Activated T-cell treated with anti-CD3 and anti-CD28 coated beads for 1 hour (primary cell): ENCODE measurements at places on chromosomes 1 and 21.
A peak's percentile ranks its signal among the peaks of the same experiment; 100 is the strongest.

DNA sequence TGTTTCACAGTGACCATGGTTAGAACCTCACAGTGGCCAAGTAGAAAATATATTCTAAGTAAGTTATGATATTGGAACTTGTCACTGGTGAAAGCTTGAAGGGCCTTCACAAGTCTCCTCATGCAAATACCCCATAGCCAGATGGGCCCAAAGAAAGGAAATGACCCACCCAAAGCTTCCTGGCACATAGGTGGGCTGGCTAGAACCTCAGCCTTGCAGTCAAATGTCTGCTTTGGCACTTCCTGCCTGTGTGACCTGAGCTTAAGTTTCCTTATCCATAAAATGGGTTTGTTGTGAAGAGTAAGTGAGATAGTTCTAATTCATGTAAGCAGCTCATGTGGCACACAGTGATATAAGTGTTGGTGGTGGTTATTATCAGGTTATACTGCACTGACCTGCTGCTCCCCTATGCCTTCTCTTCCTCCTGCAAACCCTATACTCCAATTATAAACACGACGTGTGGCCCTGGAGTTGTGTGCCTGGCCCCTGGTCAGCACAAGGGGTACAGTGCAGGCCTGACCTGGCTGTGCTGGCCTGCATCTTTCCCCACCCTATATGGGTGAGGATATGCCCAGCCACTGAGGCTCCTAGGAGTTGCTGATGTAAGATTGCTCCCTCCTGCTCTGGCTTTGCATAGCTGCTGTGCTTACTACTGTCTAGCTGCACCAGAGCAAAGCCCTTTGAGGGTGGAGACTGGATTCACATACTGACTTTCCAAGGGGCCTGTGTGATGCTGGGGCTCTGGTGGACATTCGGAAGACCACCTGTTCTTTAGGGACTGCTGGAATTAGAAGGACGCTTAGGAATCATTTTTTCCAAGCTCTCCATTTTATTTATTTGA is 4.7 kb upstream of the SLFNL1 start:
- no peak for DNase-seq

DNA sequence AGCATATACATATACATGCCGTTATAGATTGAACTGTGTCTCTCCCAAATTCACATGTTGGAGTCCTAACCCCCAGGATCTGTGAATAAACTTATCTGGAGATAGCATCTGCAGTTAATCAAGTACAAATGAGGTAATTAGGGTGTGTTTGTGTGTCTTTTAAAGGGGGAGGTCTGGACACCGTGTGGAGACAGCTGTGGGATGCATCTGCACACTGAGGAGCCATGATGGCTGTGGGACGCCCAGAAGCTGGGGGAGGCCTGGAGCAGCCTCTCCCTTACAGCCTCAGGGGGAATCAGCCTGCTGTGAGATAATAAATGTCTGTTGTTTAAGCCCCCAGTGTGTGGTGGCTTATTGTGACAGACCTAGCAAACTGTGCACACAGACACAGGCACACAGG is 51.8 kb upstream of the COL18A1 start:
- no peak for DNase-seq

DNA sequence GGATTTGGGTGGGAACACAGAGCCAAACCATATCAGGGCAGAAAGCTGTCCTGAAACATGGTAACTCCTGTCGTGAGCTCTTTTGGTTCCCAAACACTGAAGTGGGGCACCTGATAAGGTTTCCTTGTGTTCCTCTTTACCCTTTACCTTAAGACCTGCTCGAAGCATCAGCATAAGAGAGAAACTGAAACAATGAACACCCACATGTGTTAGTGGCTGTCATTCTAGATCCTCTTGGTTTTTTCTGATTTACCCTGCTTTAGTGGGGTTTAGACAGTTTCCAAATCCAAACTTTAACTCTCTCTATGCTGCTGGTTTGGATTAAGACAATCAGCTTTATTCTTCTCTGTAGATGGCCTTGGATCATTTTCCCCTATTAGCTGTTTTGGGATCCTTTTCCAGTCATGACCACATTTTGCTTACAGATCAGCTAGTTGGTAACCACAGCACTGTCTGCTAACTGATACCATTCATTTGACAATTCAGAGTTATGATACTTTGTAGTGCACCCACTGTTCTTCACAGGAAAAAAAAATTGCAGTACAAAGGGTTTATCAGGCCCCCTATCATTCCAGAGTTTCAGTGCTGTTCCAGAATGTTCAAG is 975 bp upstream of the MNDA start:
- no peak for DNase-seq

DNA sequence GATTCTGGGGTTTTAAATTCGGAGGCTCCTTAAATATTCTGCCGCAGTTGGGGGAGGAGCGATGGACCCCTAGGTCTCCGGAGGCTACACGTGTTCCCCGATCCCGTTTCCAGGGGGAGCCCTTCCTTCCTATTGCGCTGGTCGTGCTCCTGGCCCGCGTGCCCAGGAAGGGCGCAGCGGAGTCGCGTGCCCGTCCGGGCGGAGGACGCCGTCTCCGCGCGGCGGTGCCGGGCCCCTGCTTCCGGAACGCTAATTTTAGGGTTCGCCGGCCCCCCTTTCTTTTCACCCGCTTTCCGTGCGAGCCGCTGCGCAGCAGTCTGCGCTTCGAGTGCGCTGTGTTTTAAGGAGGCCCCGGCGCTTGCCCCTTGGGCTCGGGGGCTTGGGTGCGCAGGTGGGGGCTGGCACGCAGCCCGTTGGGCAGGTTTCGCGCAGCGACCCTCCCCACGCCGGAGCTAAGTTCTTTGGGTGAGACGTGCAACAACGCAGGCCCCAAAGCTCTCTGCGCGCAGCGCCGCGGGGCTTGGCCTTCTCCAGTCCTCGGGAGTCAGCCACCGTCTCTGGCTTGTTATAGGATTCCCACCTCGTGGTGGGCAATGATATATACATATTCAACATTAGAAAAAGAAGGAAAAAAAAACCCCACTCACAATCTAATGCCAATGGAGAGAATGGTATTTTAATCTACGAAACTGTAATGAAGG is 43.5 kb upstream of the DNAJC6 start:
- DNase-seq, result no peak

DNA sequence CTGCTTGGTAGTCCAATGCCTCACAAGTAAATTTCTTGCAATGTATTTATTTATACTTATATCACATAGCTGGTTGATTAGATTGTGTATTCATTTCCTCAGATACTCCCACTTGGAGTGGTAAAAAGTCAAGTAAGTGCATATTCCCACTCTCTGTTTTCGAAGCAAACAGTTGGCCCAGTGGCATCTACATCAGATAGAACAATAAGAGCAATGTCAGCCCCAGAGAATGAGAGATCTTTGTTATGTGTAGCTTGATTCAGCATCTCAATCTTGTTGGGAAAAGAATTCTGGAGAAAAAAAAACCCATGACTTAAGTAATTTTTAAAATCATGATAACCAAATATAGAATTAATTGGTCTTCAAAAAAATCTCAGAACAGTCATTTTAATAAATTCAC is 25.5 kb downstream of the RGL1 start:
- DNase-seq, result no peak

- no peak for DNase-seq
Measured at GRCh38 chr1:240797050-240797449, 185.1 kb upstream of the GREM2 start.

GRCh38 chr1:114490274-114490693 is 20.7 kb downstream of the TRIM33 start:
- no peak for DNase-seq

DNA sequence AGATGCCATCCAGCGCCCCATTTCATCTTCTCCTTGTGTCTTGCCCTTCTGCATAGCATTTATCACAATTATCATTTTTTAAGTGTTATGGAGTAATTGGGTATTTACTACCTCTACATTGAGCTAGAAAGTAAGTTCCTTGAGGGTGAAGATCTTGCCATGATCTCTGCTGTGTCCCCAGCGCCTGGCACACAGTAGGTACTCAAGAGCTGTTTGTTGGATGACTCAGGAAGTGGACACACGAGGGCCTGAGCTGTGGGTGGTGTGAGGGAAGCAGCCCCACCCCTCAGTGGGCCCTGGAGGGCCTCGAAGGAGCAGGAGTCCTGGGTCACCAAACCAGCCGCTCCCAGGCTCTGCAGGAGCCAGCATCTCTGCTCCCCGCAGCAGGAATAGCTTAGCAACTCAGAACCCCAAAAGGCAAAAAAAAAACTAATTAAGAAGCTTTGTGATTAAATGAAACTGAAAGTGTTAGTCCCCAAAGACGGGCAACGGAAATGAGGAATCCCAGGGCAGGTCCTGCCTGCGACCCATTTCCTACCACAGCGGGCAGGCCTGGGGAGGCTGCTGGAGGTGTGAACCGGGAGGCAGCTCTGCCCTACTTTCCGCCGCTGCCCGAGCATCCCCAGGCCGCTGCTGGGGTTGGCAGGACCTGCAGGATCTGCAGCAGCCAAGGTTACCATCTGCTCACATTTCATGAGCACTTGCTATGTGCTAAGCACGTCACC is 87.7 kb downstream of the LACTBL1 start:
- DNase-seq, result no peak

- no peak for DNase-seq
Measured at GRCh38 chr1:11860587-11860986, 1.8 kb upstream of the NPPB start.

DNA sequence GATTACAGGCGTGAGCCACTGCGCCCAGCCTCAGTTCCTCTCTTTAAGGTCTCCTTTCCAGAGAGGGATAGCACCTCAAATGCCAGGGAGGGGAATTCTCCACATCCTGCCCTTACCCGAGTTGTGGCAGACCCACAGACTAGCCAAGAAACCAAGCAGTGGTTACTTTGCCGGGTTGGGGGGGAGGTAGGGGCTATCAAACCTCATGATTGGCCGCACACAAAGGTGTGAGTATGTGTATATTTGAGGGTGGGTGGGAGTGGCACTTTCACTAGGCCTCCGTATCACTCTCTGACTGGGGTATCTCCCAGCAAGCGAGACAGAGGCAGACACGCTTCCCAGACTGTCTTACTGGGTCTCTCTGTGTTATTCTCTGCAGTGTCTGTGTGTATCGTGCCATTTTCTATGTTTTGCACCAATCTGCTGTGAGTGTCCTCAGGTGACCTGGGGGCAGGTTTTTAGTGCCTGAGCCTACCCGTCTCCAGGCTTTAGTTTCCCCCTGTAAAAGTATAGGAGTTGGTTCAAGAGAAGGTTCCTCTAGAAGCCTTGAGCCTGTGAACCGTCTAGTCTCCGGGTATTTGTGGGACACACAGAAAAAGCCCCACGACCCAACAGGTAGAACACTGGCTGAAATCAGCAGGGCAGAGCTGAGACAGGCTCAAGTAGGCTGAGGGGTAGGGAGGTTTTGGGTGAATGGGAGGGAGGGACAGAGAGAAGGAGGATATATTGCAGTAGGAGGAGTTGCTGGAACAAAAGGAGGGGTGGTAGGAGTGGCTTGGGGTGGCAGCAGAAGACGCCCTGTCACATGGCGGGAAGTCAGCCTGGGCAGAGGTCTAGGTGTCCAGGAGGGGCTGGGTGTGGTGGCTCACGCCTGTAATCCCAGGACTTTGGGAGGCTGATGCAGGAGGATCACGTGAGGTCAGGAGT is 10.3 kb downstream of the LMNA start:
- no peak for DNase-seq

DNA sequence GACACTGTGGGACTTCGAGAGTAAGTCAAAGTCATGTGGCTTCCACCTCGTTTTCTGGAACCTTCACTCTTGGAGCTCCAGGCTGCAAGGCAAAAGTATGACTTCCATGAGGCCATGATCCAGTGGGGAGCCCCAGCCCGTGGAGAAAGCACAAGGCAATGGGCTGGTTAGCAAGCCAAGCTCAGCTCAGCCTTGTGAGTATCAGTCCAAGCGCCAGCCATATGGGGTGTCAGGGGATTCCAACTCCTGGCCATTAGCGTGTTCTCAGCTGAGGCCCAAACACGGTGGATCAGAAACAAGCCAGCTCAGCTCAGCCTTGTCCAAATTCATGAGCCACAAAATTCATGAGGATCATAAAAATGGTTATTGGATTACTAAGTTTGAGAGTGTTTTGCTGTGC is 261.0 kb downstream of the RHOU start:
- no peak for DNase-seq

DNA sequence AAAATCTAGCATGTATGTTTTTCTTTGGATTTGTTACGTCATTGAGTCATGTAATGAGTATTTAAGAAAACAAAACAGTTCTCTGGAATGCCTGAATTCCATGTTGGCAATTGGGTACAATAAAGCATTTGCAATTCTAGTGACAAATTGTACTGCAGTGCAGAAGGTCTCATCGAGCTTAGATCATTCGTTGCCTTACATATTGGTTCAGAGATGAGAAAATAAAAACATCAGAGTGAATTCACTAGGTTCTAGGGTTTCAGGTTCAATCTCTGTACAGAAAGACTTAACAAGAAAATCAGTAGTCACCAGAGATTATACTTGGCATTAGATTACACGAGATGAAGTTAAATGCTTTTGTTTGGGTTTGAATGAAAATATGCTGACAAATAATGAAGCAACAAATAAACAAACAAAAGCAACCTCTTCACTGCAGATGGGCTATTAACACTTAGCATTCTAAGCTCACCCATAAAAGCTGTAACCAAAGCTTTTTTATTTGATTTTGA is 124.7 kb downstream of the RYR2 start:
- no peak for DNase-seq

- DNase-seq, result no peak
Measured at GRCh38 chr21:31987696-31988095, 114.9 kb downstream of the HUNK start.

GRCh38 chr1:51518033-51518585 is 957 bp downstream of the EPS15 start:
- DNase-seq, result peak; percentile 16

- no peak for DNase-seq
Measured at GRCh38 chr1:10853701-10854100, 57.3 kb upstream of the CASZ1 start.

- no peak for DNase-seq
Measured at GRCh38 chr1:184480736-184481135, 93.9 kb downstream of the C1orf21 start.

DNA sequence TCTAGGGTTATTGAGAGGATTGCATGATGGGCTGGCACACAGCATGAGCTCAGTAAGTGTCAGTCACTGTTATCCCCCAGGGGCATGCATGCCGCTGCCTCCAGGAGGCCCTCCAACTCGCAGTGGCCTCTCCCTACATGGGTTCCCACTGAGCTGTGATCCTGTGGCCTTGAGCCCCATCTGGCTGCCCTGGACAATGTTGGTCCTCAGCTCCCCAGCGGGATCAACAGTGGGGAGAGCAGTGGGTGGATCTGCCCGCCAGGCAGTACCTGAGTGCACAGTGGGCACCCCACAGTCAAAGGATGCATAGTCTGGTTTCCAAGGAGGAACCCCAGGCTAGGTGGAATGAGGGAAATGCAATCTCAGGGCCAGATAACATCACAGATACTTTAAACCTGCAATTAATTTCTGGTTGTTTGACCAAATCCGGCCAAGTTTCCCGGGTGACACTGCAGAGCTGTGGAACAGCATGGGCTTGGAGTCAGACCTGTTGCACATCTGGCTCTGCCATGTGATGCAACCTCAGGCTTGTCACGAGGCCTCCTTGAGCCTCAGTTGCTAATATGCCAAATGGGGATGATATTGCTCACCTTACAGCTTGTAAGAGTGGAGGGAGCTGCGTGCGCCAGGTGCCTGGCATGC is 9.3 kb downstream of the PADI3 start:
- no peak for DNase-seq
